ENCODE measurements at places on chromosomes 3 and 15. TPM values are rescaled to one million over a fixed set of nuclear protein-coding genes. Genes with fewer than 3 reads are reported as not detected.

The ATP2B2 gene
- total RNA-seq = not detected

DNA sequence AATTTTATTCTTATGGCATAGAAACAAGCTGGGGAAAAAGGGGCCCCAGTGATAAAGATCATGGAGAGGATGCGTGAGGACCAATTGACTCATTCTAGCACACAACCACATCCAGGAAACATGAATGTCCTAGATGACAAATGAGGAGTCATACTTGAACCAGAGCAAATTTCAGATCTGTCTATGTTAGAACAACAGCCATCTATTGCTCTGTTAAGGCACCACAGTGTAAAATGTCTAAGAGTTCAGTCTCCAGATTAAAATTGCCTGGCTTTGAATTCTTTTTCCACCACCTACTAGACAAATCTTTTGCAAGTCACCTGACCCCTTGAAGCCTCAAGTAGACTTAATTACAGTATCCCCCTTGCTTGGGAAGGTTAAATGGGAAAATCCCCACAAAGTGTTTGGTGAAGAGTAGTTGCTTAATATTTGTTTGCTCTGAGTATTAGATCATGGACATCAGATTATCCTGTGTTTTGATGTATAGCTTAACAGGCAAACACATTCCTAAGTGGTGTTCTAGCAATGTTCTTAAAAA lies 258.7 kb upstream of the TGFBR2 start:
- DNase-seq = peak; percentile 77
- H3K27me3 ChIP-seq = peaks cover 1% of the 10 kb centered on the region
- H3K4me1 ChIP-seq = peaks cover 84% of the 10 kb centered on the region
- H3K4me3 ChIP-seq = peak overlapping the region; percentile 20
- peak overlapping the region; percentile 91 for H3K27ac ChIP-seq

GRCh38 chr3:124772081-124772831 lies 42.0 kb downstream of the UMPS start:
- H3K27ac ChIP-seq = no peak overlapping the region
- peaks cover 5% of the 10 kb centered on the region for H3K27me3 ChIP-seq
- H3K4me1 ChIP-seq = no peaks in the 10 kb centered on the region
- H3K4me3 ChIP-seq = no peak overlapping the region
- no peak for DNase-seq

The CCK gene
- not detected for total RNA-seq

- no peak for DNase-seq
- H3K27me3 ChIP-seq = no peaks in the 10 kb centered on the region
- H3K36me3 ChIP-seq = peaks cover 66% of the 10 kb centered on the region
- peaks cover 6% of the 10 kb centered on the region for H3K4me1 ChIP-seq
- H3K27ac ChIP-seq = no peak overlapping the region
Measured at GRCh38 chr15:63264688-63265293, 12.6 kb upstream of the APH1B start.

DNA sequence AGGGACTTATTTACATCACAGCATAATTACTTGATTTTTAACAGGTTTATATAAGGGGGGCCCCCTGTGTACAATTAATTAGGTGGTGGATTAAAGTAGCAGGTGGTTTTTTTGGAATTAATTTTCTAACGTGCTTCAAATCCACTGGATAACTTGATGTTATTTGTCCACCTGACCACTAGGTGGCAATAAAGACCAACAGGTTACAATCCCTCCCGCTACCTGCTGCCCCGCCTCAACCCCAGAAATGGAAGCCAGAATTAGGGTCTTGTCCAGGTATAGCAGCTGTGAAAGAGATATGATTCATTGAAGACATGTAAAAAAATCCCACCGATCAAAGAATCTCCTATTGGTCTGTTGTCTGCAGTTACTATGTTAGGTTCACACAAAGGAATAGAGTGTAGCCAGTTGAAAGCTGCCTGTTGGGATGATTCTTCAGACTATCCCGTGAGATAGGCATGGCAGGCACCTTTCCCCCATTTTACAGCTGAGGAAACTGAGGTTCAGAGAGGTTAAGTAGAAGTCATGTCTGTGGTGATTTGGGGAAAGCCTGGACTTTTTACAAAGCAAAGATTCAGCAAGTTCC lies 44.0 kb downstream of the MFSD1 start:
- H3K27me3 ChIP-seq = no peaks in the 10 kb centered on the region
- peaks cover 6% of the 10 kb centered on the region for H3K4me1 ChIP-seq
- no peak overlapping the region for H3K4me3 ChIP-seq
- no peaks in the 10 kb centered on the region for H3K36me3 ChIP-seq

DNA sequence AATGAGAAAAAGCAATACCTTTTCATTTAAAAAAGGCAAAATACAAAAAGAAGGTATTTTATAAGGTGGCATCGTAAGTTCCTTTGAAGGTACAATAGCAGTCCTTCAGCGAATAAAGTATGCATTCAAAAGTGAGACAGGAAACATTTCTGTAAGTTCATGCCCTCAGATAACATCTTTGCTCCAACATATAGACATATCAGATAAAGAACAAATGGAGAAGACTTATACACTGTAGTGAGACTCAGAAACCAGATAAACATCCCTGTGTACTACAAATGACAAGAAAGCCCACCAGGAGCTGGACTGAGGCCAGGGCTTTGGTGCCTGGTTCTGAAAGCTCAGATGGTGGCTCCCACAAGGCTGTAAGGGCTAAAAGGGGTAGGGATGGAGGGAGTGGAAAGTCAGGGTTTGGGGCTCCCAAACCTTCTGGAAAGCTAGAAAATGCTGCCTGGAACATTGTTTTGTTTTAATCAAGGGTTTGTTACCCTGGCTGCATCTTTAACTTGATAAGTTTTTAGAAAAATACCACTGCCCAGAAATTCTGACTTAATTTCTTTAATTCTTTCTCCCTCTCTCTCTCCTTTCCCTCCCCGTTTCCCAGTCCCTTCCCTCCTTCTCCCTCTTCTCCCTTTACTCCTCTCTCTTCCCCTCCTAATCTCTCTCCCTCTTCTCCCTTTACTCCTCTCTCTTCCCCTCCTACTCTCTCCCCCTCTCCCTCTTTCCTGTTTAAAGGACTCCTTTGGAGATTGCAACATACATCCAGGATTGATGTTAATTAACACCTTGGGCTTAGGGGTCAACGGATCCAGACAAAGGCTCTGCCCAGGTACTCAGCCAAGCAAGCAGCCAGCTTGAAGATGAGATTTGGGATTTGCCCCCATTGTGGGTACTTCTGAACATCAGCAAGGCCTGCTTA lies 126.1 kb downstream of the AQP9 start:
- H3K27me3 ChIP-seq = no peaks in the 10 kb centered on the region
- no peak overlapping the region for H3K4me3 ChIP-seq
- no peak overlapping the region for H3K27ac ChIP-seq
- H3K36me3 ChIP-seq = no peaks in the 10 kb centered on the region
- no peak for DNase-seq
- peaks cover 3% of the 10 kb centered on the region for H3K4me1 ChIP-seq

GRCh38 chr3:134463676-134464063 lies 22.1 kb downstream of the ANAPC13 start:
- DNase-seq = no peak
- no peaks in the 10 kb centered on the region for H3K36me3 ChIP-seq
- peaks cover 9% of the 10 kb centered on the region for H3K27me3 ChIP-seq
- H3K4me1 ChIP-seq = no peaks in the 10 kb centered on the region

The MYO9A gene
- total RNA-seq = 16.8 TPM

GRCh38 chr15:22980189-22981050 lies at the start of gene CYFIP1:
Gene CYFIP1 (minus strand): TSS chr15:22980368. CDS start chr15:22947285, 33,083 bp downstream.
- peaks cover 13% of the 10 kb centered on the region for H3K27me3 ChIP-seq
- H3K36me3 ChIP-seq = no peaks in the 10 kb centered on the region
- H3K4me3 ChIP-seq = peak within 1 kb of the TSS; percentile 82
- no peak within 1 kb of the TSS for H3K27ac ChIP-seq
- H3K4me1 ChIP-seq = peaks cover 4% of the 10 kb centered on the region
- peak; percentile 5 for DNase-seq

The FHIT gene
- 7.9 TPM for total RNA-seq

The TRANK1 gene
- 16.0 TPM for total RNA-seq

Data from activated CD8-positive, alpha-beta T cell treated with anti-CD3 and anti-CD28 coated beads for 36 hours (primary cell).